ENCODE measurements at places on chromosomes 1 and 21.

GRCh38 chr1:224300346-224300745 is 29.6 kb downstream of the NVL start:
- DNase-seq = no peak

GRCh38 chr1:171674431-171675405 is 22.2 kb upstream of the MYOC start:
- DNase-seq = no peak

DNA sequence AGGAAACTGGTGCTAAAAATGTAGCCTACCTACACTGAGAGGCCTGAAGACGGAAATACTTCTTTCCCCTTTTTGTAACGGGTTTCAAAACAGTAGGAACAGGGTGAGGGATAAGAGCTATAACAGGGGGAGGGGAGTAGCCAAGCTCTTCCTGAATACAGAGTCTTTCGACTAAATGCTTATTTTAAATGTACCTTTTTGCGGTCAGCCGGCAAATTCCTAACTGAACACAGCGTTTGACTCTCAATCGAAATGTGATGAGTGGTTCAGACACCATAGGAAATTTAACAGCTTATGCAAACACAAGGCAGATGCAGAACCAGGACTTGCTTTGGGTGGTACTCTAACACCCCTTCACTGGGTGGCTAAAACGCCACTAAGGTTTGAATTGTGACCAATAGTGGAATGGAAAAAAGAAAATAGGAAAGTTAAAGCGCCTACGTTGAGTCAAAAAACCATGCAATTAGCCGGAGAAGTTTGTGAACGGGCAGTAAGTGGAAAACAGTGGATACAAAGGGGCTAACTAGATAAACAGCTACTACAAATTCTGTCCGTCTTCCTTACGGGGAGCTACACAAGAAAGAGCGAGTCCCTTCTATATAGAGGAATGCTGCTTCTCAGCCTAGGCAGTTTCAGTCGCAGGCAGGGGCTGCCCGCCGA is 1.7 kb downstream of the EGLN1 start:
- peak; percentile 19 for DNase-seq

GRCh38 chr1:58592522-58593134 is 15.6 kb upstream of the TACSTD2 start:
- DNase-seq = no peak

DNA sequence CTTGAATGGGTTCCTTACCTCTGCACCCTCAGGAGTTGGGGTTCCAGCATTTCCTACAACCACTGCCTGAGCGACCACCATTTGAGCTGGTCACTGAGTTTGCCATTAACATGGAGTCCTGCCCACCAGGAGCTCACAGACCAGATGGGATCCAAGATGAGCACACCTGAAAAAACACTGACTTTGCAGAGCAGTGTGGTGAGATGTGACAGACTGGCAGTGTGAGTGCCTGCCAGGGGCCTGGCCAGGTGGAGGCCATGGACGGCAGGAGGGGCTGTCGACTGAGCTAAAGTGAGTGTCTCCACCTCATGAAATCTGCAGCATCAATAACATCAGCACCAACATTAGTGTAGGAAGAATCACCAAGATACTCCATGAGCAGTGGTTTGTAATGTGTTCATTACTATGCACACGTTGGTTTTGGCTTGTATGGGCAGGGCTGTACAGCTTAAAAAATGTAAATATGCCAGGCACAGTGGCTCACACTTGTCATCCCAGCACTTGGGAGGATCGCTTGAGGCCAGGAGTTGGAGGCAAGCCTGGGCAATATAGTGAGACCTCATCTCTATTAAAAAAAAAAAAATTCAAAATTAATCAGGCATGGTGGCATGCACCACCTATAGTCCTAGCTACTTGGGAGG is 12.2 kb upstream of the MIXL1 start:
- no peak for DNase-seq

- no peak for DNase-seq
Observed at GRCh38 chr1:21781815-21782348, 1.1 kb downstream of the USP48 start.

DNA sequence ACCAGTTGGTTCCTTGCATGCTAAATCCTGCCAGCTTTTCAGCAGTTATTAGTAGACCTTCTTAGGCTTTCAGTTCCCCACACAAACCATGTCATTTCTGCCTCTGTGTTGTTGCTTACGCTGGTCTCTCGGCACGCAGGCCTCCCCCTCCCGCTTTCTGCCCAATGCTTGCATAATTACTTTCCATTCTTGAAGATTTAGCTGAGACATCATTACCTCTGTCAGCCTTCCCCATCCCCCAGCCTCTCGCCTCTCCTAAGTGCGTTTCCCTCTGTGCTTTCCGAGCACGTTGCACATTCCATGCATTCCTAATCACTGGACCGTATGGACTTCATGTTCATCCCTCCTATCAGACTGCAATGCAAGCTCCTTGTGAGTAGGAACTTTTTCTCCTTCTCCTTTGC is 26.8 kb downstream of the TSHB start:
- DNase-seq = no peak

GRCh38 chr1:147641695-147642592 is 28.4 kb downstream of the ACP6 start:
- peak; percentile 31 for DNase-seq

- no peak for DNase-seq
Observed at GRCh38 chr1:201023920-201024624, 558 bp upstream of the KIF21B start.

GRCh38 chr1:65059930-65060538 is 88.0 kb upstream of the AK4 start:
- peak; percentile 7 for DNase-seq

- peak; percentile 85 for DNase-seq
Observed at GRCh38 chr1:202010180-202011015, at the start of gene ELF3. ELF3 (plus strand) TSS chr1:202010587; CDS start chr1:202011137, 550 bp downstream.
